ENCODE measurements at places on chromosomes 11 and 22.

DNA sequence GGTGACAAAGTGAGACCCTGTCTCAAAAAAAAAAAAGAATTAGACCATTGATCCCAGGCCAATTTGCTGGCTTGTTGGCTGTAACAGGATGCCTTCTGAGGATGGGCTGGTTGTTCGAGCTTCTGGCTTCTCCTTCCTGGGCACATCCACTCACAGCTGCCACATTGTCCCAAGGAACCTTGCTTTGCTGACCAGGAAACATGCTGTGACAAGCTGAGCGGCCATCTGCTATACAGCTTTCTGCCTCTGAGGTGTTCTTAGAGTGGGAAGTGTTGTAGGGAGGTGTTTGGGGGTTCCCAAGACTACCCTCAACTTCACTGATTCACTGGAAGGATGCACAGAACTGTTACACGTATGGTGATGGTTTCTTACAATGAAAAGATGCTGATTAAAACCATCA is 6.5 kb downstream of the SNAP29 start:
- no peak for DNase-seq

GRCh38 chr11:69095300-69095699 is 46.6 kb downstream of the TPCN2 start:
- no peak for DNase-seq

DNA sequence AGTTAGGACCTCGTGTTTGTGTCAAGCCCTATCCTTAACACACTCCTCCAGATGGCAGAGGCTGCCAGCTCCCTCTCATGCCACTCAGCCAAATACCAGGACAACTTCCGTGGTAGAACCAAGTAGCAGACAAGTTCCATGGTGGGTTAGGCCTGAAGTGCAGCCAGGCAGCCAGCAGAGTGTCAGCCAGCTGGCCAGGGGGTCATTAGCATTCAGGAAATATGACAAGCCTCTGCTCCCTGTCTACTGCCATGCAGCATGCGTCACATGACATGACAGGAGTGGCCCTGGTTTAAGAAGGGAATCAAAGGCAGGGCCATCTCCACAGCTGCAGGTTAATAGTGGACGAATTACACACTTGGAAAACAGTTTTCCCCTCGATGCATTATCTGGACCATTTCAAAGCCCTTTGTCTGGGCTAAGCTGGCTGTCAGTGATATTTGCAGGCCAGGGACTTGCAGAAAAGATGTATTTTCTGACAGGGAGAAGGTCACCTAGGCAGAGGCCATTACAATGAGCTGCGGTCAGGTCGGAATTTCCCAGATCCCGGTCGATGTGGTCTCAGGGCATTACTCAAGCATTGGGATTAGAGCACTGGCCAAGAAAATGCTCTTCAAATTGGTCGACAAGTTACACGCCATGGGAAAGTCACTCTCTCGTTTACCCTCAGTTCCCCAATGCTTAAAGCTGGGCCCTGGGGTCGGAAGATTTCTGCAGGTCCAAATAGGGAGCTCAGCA is 461.7 kb upstream of the CADM1 start:
- no peak for DNase-seq

- no peak for DNase-seq
Measured at GRCh38 chr11:75376175-75376574, 23.1 kb upstream of the RPS3 start.

- DNase-seq: no peak
Measured at GRCh38 chr22:20552443-20553401, 45.3 kb downstream of the MED15 start.

- DNase-seq: no peak
Measured at GRCh38 chr11:36101466-36101865, 157.6 kb downstream of the LDLRAD3 start.

DNA sequence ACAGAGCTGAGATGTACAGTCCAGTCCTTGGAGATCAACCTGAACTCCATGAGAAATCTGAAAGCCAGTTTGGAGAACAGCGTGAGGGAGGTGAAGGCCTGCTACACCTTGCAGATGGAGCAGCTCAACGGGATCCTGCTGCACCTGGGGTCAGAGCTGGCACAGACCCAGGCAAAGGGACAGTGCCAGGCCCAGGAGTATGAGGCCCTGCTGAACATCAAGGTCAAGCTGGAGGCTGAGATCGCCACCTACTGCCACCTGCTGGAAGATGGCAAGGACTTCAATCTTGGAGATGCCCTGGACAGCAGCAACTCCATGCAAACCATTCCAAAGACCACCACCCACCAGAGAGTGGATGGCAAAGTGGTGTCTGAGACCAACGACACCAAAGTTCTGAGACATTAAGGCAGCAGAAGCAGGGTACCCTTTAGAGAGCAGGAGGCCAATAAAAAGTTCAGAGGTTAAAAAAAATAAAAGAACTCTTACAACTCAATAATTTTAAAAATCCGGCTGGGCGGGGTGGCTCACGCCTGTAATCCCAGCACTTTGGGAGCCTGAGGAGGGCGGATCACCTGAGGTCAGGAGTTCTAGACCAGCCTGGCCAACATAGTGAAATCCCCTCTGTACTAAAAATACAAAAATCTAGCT is 69.9 kb upstream of the RTL6 start:
- DNase-seq: no peak

DNA sequence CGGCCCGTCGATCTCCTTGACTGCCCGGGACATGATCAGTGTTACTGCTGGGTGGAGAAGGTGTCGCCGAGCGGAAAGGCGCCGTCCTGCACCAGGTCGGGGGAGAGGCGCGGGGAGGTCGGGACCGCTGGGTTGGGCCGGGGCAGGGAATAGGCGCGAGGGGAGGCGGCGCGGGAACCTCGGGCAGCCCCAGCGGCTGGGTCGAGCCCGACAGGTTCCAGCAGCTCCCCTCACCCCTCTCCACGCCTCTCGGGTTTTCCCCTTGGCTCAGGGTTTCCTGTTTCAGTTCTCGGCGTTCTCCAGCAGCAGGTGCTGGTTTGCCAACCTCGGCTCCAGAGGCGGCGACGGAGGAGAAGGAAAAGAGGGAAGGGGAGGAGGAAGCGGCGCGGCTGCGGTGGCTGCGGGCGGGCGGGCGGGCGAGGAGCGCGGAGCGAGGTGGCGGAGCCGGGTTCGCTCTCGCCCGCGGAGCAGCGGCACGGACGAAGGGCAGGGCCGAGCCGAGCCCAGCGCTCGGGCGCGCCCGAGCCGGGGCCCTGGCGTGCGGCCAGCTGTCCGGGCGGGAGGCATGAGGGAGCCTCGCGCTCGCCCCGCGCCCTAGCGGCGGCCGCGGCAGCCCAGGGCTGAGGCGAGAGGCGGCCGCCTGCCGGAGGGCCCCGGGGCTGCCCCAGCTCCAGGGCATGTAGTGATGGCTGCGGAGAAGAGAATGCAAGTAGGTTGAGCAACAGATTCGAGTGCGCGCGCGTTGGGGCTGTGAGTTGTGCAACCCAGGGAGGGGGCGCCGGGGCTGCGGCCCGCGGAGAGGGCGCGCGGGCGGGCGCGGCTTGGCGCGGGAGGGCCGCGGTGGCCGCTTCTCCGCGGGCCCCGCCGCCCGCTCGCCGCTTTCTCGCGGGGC is at the start of gene ZC3H12C:
Gene ZC3H12C, plus strand, starts transcription at position 878 of the 892 bp plus-strand sequence. CDS start 20 bp downstream, outside the sequence.
- peak; percentile 15 for DNase-seq

DNA sequence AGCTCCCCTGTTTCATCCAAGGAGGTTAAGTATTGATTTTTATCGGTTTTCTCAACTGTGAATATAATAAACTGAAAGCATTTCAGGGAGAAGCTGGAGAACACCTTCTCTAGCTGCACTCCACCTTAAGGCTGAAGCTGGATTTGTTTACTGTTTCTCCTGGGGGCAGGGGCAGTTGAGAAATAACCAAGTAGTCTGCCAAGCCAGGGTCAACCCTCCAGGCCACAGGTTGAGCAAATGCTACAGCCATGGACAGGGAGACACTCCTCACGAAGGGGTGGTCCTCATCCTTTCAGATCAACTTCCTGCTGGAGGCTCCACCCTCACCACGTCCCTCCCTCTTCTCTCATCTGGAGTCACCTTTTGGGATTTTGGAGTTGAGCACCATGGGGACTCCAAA is at the start of gene TTC36:
Gene TTC36, plus strand, starts transcription at position 366 of the 400 bp plus-strand sequence. Its CDS starts 21 bp downstream, at position 387.
- DNase-seq: no peak

DNA sequence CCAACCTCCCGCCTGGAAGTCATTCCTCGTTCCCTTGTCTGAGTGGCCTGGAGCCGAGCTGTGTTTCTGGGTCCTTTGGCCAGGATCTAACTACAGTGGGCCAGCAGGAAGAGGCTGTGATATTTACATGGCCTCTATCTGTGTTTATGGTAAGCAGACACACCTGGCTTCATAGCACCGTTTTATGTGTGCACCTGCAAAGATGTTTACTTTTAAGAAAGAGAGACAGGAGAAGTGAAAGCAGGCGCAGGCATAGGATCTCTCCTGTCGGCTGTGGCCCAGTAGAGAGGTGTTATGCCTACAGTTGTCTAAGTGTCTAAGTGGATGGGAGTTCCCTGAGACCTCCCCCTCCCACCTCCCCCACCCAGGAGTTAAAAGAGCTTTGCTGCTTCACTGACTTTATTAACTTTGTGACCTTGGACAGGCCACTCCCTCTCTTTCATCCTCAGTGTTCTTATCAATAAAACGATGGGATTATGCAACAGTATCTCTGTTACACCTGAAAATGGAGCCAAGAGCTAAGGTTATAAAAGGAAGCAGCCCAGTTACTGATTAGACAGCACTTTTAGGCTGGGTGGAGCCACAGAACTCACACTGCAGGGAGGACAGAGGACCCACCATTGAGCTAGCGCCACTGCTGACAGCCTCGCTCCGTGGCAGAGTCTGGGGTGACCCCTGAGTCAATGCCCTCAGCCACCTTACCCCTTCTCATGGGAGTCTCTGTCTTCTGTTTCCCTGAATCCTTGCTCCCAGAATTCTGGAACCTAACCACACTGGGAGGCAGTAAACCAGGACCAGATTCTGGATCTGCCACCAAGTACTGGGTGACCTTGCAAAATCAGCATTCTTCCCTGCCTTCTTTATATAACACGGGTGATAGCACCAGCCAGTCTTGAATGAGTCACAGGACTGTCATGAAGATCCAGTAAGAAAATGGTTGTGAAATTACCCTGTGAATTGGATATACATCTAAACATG is 22.0 kb downstream of the ST14 start:
- DNase-seq: no peak

GRCh38 chr11:111982019-111982464 is 43.2 kb upstream of the DLAT start:
- no peak for DNase-seq

GRCh38 chr11:38411149-38411548 is 1813.1 kb upstream of the RAG2 start:
- DNase-seq: no peak

GRCh38 chr22:22788460-22789037 is 99.1 kb upstream of the IGLL5 start:
- DNase-seq: no peak

- DNase-seq: no peak
Measured at GRCh38 chr11:27029966-27030365, 10.6 kb upstream of the BBOX1 start.

DNA sequence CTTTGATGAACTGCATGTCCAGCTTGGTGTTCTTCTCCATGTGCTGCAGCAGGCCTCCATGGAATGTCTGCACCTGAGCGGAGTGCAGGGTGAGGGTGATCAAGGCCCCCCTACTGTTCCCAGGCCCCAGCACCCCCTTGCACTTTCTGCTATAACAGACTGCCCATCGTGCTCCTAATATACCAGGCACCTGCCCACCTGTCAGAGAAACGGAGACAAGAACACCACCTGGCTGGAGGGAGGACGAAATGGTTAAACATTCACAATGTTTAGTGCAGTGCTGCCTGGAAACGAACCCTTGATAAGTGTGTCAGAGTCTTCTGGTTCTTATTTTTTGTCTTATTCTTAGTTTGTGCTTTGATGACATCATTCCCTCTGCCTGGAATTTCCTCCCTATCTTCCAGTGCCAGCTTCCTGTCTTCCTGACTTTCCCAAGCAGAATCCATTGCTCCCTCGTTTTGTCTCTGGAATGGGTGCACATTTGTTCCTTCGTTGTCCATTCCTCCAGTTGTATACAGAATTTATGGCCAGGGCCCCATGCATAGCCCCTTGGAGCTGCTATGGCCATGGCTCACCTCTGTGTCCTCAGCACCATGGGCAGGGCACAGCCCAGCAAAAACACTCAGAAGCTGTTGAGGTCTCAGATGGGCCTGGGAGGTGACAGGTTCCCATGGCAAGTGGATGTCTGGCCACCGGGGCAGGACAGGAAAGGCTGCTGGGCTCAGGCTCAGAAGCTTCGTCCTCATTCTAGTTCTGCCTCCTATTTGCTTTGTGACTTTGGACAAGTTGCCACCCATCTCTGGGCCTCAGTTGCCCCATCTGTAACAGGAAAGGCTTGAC is 11.9 kb downstream of the BAIAP2L2 start:
- DNase-seq: no peak

- DNase-seq: no peak
Measured at GRCh38 chr11:35029979-35030682, 108.8 kb upstream of the CD44 start.

GRCh38 chr11:19628018-19628417 is 84.6 kb upstream of the NAV2 start:
- DNase-seq: no peak

- peak; percentile 5 for DNase-seq
Measured at GRCh38 chr22:35477911-35478582, 62.6 kb upstream of the RASD2 start.

GRCh38 chr22:31957970-31958594 is 13.7 kb downstream of the YWHAH start:
- no peak for DNase-seq

DNA sequence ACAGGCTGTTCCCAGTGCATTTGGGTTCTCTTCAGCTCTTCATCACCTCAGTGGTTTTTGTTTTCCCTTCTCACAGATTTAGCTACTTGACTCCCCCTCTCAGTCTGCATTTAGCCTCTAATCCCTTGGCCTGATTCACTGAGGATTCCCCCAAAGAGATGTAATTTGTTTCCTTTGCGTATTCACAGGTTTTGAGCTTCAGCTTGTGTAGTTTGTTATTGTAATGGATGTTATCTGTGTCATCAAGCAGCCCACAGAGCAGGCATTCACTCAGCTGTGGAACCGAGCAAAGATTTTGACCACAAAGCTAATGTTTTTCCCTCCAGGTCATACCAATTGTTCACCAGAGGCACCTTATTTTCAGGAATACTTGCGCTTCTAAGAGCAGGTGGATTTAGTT is 6.4 kb upstream of the ME3 start:
- no peak for DNase-seq

- no peak for DNase-seq
Measured at GRCh38 chr22:50547263-50547985, 1.7 kb downstream of the KLHDC7B start.

GRCh38 chr11:79447038-79447786 is 6.4 kb upstream of the TENM4 start:
- no peak for DNase-seq

DNA sequence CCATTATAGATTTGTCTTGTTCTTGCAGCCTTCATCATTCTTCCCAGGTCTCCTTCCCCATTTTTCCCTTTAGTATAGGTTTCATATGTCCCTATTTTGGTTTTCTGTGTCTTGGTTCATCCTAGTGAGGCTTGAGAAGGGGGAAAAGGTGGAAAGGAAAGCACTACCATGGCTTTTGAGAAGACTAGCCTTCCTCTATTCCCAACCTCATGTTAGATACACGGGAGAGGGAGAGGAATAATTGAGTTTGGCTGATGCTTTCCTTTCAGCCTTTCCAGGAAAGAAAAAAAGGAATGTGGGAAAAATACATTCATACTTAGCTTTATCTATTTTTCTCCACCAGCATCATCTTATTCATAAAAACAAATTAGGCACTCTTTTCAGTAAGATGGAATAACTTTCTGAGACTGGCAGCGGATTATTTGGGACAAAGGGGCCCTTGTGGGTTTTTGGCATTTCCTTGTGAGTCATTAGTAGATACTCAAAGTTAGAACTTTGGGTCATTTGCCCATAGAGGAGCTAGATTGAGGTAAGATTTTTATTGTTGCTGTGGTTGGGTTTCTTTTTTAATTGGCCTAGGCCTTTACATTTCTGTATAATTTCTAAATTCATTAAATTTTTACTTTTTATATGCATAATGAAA is 23.8 kb downstream of the CAPRIN1 start:
- DNase-seq: no peak
